Mesenchymal stem cell (in vitro differentiated cells and primary cell): ENCODE measurements at places on chromosomes 3 and 15.

DNA sequence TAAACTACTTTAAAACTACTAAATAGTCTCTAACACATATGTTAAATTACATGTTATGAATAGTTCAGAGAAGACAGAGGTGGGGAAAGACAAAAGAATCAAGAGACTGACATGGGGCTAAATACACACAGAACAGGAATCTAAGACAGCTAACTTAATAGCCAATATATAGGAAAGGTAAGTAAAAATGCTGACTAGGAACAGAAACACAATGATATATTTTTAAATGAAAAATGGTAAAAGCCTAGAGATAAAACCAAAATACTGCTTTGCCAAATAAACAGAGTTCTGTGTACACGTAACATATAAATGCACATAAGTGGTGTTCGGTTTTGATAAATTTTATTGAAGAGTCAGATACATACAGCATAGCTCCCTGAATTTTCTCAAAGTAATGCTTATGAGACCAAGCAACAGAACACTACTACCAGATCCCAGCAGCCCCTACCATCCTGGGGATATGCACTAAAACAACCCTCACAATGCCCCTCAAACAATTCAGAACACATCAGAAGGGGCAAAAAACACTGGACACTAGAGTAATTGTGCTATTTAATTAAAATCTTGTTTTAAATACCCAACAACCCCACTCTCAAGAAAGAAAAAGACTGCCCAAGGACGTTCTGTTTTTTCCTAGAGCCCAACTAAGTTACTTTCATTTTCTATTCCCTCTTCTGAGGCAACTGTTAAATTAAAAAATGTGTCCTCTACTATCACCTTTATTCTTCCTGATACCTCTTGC, 121.1 kb downstream of the ADAM10 start:
- DNase-seq = peak; percentile 48

DNA sequence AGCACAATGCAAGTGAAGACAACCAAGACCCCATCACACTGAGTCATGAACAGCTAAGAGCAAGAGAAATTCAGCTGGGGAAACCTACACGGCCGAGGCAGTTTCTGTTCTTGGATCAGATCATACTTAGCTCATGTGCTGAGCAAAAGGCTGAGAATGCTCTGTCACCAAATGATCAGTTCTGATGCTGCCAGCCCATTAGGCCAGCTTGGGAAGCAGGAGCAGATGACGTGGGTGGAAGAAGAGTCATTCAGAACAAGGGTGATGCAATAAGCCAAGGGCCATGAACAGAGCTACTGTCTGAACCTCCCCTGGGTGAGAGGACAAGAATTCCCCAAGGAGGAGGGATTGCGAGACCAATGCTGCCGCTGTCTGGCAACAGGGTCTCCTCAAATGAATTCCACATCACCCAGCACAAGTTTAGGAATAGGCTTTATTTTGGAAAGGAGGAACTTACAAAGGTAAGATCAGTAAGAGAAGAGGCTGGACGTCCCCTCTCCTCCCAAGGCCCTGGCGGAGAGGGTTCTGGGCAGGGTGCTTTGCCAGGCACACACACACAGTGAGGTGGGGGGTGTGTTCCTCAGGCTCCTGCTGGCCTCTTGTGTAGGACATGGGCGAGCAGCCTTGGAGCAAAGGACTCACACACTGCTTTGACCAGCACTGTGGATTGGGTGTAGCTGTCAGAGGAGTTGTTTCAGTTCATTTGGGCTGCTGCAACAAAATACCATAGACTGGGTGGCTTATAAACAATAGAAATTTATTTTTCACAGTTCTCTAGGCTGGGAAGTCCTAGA, 65.6 kb upstream of the CTXND1 start:
- DNase-seq = peak; percentile 45

DNA sequence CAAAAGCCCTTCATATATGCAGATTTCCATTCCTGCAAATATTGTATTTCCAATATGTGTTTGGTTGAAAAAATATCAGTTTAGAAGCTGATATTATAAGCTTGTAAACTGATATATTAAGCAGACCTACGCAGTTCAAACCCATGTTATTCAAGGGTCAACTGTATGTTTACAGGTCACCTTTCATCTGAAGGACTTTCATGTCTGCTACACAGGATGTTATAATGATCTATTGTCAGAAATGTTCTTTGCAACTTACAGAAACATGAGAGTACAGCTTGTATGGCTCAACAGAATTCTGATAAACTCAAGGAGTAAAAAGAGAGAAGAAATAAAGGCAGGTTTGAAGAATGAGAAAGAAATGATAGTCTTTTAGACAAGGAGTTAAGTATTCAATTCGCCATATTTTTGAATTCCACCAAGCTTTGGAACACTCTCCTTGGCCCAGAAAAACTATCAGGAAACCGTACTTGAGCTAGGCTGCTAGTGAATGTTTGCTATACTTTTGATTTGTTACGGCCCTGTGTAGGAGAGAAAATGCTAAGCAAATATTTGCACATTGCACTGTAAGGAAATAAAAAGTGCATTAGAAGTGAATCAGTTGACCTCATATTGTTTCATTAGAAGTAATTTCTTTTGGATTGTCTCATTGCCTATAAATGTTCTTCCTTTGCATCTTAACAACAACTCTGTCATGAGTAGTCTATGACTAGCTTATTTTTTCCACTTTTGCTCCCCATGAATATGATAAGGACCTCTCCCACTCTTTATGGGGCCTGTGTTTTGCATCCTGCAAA, 81.2 kb downstream of the NEK11 start:
- no peak for DNase-seq

- no peak for DNase-seq
Observed at GRCh38 chr15:90907838-90908507, 4.9 kb downstream of the MAN2A2 start.

- no peak for DNase-seq
Observed at GRCh38 chr3:48426401-48426909, 3.4 kb downstream of the PLXNB1 start.

GRCh38 chr15:39391230-39391629, 189.6 kb upstream of the THBS1 start:
- peak; percentile 57 for DNase-seq

GRCh38 chr3:119790369-119790768, 8.5 kb downstream of the NR1I2 start:
- DNase-seq = no peak

GRCh38 chr3:12886106-12886679, 44.8 kb upstream of the RPL32 start:
- DNase-seq = no peak

- no peak for DNase-seq
Observed at GRCh38 chr3:4218456-4219226, 84.5 kb upstream of the SETMAR start.

GRCh38 chr3:69231929-69232440, 109.6 kb upstream of the LMOD3 start:
- peak; percentile 74 for DNase-seq

- DNase-seq = peak; percentile 86
Observed at GRCh38 chr3:70982700-70983140, 600.8 kb downstream of the FOXP1 start.
